Activated naive CD8-positive, alpha-beta T cell treated with anti-CD3 and anti-CD28 coated beads, Interleukin-2, amount 50 U/mL, for 16 hours (primary cell): ENCODE measurements at places on chromosomes 2 and 18.

DNA sequence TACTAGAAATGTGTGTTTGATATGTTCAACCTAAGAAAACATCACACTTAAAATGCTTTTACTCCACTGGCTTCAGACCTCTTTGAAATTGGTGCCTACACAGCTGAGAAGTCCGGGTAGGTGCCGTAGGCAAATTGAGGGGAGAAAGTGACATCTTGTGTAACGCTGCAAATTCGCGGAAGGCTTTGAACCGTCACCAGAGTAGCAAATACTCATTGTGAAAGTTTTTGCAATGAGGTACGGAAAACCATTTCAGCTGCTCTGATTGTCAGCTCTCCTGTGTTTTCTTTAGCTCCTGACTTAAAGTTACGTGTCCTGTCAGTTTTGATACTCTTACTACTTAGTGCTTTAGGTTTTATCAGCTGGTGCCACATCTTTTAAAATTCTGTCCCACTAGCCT lies 224.5 kb downstream of the FAM210A start:
- DNase-seq: no peak

- DNase-seq: no peak
Observed at GRCh38 chr2:24372033-24372432, 11.7 kb upstream of the ITSN2 start.

DNA sequence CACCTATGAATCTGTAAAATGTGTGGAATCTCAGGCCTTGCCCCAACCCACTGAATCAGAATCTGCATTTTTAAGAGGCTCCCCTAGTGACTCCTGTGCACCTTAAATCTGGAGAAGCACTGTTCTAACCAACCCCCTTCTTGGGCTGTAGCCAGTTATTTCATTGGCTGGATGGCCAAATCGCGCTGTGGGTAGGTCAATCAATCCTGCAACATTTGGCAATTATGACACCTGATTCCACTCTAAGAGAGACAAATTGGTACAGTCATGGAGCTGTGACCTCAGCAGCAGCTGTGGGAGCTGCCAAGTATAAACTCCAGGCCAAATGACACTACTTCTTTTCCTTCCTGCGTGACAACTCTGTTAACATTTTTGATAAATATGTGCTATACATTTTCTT lies 208.7 kb downstream of the CLIP4 start:
- DNase-seq: no peak

GRCh38 chr2:240539906-240540305 lies 17.9 kb downstream of the ANKMY1 start:
- DNase-seq: no peak

- no peak for DNase-seq
Observed at GRCh38 chr18:21191596-21192307, 50.3 kb upstream of the GREB1L start.

DNA sequence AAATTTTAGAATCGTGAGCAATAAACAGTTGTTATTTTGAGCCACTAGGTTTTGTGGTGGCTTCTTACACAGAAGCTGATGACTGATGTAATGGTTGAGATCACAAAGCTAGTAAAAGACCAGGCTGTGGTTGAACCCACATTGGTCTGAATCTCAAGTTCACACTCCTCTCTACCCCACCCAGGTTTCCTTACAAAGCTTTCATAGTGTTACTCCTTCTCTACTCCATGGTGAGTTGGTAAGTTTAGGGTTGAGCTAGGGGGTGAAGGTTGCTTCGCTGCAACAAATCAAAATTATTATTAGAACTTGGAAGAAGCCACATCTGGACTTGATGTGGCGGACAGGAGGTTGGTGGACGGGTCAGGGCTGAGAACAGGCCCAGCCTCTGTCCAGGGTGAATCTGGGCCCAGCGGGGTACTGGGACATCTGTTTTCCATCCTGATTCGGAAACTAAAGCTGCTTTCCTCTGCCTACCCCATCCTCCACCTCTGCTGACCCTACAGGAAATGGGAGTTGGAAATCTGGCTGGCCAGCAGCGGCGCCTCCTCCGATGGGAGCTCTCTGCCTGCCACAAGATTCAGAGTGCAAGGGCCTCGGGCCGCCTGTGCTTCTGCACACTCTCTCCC lies 86.3 kb downstream of the ZFP36L2 start:
- DNase-seq: no peak

- DNase-seq: no peak
Observed at GRCh38 chr2:240350696-240351087, 84.8 kb upstream of the GPC1 start.

- DNase-seq: no peak
Observed at GRCh38 chr2:179614121-179614520, 247.3 kb downstream of the ZNF385B start.

DNA sequence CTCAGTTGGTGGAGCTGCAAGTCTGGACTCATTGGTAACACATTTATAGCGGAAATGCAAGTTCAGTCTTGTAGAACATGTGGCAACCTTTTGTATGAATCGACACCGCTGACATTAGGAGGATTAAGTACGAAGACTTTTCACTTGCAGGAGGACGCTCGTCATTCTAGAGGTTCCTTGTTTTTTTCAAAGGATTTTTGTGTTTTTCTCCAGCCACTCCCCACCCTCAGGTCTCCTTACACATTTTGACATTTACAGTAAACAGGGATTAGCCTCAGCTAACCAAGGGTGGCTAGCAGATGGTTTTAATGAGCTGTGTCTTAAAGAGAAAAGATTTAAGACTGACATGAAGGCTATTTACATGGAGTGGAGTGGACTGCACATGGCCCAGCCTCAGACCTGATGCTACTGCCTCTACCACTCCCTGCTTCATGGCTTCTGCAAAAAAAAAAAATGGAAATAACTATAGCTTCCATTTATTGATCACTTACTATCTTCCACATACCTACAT lies 173.8 kb downstream of the TRIB2 start:
- DNase-seq: no peak

- peak; percentile 16 for DNase-seq
Observed at GRCh38 chr2:119174216-119174992, 15.9 kb upstream of the C1QL2 start.

- DNase-seq: no peak
Observed at GRCh38 chr2:240873805-240874714, 5.4 kb downstream of the AGXT start.

DNA sequence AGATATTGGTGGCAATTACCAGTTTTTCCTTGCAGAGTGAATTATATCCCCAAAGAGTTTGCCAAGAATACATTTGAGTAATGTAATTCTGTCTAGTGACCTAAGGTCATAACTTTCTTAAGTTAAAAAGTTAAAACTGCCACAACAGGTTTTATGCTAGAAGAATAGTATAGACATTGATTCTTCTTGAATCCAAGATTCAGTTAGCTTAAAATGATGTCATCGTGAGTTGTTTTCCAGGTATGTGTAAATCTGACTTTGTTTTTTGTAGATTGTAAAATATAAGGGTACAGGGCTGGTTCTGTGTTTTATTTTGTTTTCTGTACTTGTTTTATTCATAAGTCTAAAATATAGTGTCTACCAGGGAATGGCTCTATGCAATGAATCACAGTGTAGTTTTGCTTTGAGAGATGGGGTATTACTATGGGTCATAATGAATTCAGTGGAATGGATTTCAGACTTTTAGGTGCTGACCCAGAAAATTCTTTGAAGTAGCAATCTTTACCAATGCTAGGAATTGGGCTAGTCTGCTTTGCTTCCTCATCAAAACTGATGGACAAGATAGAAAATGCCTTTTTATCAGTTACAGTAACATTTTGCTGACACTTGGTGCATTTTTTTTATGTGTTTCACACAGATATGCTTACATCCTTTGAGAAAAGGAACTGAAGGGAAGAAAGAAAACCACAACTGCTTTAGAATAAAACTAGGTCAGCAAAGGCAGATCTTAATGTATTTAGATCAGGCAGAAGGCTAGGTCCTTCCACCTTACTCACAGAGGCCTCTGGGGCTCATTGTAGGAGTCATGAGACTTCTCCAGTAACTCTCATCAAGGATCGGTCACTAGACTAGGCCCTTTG lies 20.8 kb upstream of the MGAT5 start:
- DNase-seq: no peak

GRCh38 chr2:238313289-238313990 lies 6.9 kb upstream of the TRAF3IP1 start:
- DNase-seq: no peak

DNA sequence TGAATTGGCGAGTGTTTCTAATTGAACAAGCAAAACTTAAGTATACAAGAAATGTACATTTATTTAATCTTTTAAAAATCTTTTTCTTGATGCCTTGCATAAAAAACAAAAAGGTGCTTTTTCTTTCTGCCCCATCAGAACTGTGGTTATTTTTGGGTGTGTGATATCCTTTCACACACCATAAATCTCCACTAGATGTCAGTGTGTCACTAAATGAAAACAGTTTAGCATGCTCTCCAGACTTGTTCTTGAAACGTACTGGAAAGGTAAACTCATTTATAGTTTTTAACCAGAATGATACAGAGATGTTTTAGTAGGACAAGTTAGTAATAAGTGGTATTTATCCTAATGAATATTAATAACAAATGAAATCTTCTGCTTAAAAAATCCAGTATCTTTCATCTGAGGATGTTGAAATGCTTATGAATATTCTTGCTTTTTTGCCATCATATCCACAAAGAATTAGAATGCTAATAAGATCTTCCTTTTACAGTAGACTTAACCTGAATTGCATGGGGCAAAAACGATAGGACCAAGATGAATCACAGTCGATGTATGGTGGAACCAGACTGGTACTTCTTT lies 96.8 kb downstream of the UBE2E3 start:
- DNase-seq: no peak

DNA sequence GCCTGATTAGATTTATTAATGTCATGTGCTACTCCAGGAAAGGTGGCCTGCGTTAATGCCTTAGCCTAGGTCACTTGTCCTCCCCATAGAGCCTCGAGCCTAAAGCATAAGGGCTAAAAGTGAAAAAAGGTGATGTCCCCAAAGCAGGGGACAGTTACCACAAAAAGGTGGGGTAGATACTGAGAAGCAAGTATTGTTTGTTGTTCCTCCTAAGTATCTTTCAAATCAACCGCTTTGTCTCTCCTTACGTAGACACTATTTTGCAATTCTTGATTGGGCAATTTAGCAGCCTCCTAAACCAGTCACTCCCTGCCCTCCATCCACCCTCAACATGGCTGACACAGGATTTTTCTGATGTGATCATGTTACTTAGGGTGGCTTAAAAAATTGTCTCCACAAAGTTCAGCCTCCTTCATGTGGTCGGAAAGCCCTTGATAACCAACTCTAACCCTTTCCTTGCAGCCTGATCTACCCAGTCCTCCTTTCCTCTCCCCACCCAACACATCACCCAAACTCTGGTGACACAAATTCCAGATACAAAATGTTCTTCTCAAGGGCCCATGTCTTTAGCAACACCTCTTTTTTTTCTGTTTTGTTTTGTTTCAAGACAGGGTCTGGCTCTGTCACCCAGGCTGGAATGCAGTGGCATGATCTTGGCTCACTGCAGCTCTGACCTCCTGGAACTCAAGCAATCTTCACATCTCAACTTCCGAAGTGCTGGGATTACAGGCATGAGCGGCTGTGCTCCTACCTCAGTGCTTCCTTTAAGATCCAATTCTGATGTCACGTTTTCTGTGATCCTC lies 6.9 kb downstream of the INHA start:
- no peak for DNase-seq

GRCh38 chr2:101410746-101411145 lies 23.4 kb upstream of the CREG2 start:
- no peak for DNase-seq

DNA sequence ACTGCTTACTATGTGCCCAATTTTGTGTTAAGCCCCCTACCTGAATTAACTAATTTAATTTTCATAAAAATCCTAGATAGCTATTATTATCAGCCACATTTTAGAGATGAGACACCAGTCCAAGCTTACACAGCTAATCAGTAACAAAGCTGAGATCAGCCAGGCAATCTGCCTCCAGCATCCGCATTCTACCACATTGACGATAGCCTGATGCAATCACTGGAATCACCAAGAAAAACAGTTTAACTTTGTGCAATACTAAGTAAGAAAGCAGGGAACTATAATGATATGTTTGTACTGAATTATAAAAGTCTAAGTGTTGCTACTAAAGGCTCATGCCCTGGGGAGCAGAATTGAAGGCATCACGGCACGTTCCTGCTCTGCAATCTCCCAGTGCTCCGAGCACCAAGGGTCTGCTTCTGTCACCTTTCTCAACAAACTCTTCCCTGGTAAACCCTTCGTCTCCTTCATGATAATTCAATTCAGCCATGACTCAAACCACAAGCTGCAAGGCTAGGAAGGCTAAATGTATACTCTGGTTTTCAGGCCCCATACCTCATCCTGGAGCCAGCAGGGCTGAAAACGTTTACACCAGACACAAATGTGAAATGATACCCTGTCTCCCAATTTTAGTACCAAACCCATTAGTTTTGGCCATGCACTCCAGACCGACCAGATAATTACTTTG lies 19.4 kb downstream of the KANSL3 start:
- DNase-seq: no peak

DNA sequence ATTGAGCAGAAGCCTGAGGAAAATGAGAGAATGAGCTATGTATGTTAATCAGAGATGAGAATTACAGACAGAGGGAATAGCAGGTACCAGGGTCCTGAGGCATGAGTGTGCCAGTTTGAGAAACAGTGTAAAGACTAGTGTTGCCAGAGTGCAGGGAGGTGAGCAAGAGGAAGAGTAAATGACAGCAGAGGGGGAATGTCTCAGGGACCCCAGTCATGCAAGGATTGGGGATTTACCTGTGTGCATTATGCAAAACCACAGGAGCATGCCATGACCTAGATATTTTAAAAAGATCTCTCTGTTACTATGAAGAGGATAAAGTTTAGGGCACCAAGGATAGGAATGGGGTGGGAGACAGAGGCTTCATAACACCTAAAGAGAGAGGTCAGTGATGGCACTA lies 72.1 kb downstream of the TTC32 start:
- DNase-seq: no peak

GRCh38 chr2:111640480-111640879 lies 243.5 kb downstream of the ANAPC1 start:
- DNase-seq: no peak

DNA sequence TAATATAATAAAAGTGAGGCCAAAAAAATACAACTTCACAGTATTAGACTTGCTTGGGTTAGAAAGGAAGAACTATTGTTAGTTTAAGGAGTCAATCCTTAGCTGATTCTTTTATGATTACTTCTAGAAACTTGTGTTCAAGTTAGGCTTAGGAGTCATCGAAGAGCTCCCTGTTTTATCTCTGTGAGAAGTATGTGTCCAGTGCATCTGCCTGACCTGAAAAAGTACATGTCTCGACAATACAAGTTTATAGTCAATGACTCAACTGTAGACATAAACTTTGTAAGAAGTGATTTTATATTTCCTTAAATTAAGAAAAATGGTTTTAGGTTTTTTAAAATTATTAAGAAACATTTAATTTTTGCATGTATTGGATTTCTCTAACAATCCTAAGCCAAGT lies 571.2 kb downstream of the ZEB2 start:
- no peak for DNase-seq

DNA sequence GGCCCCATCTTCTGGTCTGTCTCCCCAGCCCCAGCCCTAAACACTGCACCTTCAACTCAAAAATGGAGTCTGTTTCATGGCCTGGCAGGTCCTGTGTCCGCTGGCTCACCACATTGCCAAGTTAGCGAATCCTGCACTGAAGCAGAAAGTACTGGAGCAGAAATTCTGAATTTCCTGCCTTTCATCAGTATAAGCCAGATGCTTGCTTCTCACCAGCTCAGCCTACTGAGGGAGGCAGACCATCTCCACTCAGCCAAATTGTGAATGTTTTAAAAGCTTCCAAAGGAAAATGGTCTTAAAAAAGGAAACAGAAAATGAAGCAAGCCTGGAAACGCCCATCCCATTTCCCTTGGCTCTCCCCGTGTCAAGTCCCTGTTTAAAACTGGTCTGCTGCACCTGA lies 157.8 kb downstream of the C1D start:
- DNase-seq: no peak
